ENCODE measurements at places on chromosomes 13 and 19. TPM values are rescaled to one million over a fixed set of nuclear protein-coding genes. Genes with fewer than 3 reads are reported as not detected.

- H3K27ac ChIP-seq, result no peak overlapping the region
- no peaks in the 10 kb centered on the region for H3K27me3 ChIP-seq
- DNase-seq, result no peak
- no peak overlapping the region for H3K4me3 ChIP-seq
- no peaks in the 10 kb centered on the region for H3K36me3 ChIP-seq
- H3K4me1 ChIP-seq, result no peaks in the 10 kb centered on the region
Measured at GRCh38 chr13:73738626-73739025, 395.6 kb downstream of the KLF12 start.

DNA sequence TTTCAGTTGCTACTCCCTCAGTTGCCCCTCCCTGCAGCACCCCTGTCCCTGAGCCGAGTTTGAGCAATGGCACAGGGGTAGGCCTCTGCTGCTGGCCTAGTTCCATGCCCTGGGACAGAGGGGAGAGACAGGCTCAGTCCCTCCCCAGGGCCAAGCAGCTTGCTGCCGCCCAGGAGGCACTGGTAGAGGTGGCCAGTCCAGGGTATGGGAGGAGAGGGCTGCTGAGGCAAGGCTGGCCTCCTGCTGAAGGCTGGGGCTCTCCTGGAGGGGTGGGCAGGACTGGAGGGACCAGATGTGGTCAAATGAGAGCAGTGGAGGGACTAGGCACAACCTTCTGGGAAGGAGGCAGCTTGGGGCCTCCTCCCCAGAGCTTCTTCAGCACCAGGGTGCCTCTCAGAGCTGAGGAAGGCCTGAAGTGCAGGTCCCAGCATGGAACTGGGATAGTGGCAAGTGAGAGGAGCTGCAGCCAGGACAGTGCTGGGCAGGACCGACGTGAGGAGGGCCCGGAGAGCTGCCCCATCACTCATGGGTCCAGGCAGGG is 29.8 kb upstream of the VSTM2B start:
- H3K4me1 ChIP-seq, result no peaks in the 10 kb centered on the region
- peak; percentile 10 for DNase-seq
- H3K36me3 ChIP-seq, result no peaks in the 10 kb centered on the region
- H3K4me3 ChIP-seq, result no peak overlapping the region
- no peaks in the 10 kb centered on the region for H3K27me3 ChIP-seq
- no peak overlapping the region for H3K27ac ChIP-seq

DNA sequence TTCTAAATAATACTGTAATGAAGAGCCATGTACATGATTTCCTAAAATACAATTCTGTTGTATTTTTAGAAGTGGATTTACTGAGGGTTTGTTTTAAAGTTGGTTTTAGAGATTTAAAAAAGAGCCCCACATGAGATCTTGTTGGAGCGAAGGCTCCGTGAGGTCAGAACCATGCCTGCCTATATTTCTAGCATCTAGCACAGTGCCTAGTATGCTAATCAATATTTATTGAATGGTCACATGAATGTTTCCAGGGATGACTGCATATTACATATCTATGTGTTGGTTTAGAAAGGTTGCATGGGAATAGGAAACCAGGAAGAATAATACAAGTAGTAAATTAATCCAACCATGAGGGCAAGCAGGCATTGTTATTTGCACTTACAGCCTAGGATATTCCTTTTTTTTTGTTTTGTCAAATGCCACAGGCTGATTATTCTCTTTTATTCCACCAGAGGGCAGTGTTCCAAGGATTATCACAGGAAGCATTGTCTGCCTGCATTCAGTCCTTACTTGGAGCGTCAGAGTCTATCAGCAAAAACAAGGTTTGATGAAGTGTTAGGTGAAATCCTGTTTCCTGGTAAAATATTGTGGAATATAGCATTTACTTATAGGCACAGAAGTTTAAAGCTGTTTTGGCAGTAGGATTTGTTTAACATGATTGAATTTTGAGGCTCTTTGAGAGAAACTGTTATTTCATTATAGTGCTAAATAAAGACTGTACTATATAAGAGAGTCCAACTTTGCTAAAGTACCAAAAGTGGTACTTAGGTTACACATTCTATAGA is 46.8 kb downstream of the COG3 start:
- peak overlapping the region; percentile 60 for H3K27ac ChIP-seq
- DNase-seq, result no peak
- no peak overlapping the region for H3K4me3 ChIP-seq
- H3K27me3 ChIP-seq, result no peaks in the 10 kb centered on the region

DNA sequence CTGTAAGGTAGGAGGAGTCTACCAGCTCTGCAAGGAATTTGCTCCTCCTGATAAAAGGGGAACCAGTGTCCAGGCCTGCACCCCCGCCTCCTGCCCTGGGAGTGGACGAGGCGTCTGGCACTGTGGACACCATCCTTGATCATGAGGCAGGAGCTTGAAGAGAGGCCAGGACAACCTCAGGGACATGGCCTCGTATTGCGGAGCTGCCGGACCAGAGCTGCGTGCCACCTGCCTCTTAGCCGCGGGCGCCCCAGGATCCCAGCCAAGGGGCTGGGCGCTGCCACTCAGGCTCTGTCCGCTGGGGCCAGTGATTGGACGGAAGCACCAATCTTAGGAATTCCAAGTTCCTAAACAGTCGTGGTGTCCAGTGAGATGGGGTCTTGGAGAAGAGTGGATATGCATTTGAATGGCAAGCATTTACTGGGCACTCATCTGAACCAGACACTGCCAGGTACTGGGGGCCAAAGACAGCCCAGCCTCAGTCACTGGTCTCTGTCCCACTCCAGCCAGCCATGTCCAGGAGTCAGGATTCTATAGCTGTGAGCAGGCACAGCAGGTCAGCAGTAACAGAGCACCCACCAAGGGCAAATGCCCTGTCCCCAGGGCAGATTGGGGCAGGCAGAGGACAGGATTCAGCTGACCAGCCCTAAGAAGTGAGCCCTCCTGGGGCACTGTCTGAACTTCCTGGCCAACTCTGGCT is 39.1 kb upstream of the ANKRD10 start:
- H3K27ac ChIP-seq, result no peak overlapping the region
- H3K36me3 ChIP-seq, result no peaks in the 10 kb centered on the region
- no peaks in the 10 kb centered on the region for H3K27me3 ChIP-seq
- DNase-seq, result no peak
- H3K4me3 ChIP-seq, result no peak overlapping the region

The TEX26 gene
- 8.3 TPM for total RNA-seq

- no peak overlapping the region for H3K4me3 ChIP-seq
- H3K4me1 ChIP-seq, result peaks cover 11% of the 10 kb centered on the region
- H3K27me3 ChIP-seq, result no peaks in the 10 kb centered on the region
- DNase-seq, result no peak
Measured at GRCh38 chr19:7638802-7639465, 2.0 kb downstream of the STXBP2 start.

The PSG1 gene
- not detected for total RNA-seq

DNA sequence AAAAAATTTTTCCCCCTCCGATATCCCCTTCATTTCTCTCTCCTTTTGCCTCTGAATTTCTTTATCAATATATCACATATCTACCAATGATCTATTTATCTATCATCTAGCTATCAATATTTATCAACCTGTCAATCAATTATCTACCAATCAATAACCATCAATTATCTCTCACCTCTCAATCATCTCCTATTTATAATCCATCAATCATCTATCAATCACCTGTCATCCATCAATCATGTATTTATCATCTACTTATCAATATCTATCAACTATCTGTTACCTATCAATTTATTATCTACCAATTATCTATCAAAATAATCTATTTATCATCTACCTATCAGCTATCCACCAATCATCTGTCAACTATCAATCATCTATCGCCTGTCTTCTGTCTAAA is 17.1 kb downstream of the MBD3L1 start:
- H3K36me3 ChIP-seq, result no peaks in the 10 kb centered on the region
- DNase-seq, result no peak
- H3K27ac ChIP-seq, result no peak overlapping the region

- no peak overlapping the region for H3K27ac ChIP-seq
- DNase-seq, result no peak
- H3K36me3 ChIP-seq, result no peaks in the 10 kb centered on the region
- H3K4me1 ChIP-seq, result no peaks in the 10 kb centered on the region
- no peak overlapping the region for H3K4me3 ChIP-seq
- no peaks in the 10 kb centered on the region for H3K27me3 ChIP-seq
Measured at GRCh38 chr19:56720281-56720680, 48.7 kb upstream of the ZNF835 start.

The CALM3 gene
- 95.9 TPM for total RNA-seq

DNA sequence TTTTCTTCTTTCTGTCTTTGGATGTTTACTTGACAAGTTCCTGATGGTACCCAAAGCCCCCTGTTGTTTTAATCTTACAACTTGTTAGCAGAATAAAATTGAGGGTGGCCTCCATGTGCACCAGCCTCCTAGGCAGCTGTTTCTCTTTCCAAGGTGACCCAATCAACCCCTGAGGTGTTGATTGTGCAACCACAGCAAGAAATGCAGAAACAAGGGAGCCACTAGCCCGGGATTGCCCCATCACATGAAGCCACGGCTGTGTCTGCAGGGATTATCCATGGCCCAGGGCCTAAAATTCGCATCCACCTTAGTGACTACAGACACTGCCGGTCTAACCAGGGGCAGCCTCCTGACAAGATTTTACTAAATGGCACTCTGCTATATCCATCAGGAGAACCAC is 14.4 kb downstream of the CEACAM4 start:
- H3K4me3 ChIP-seq, result no peak overlapping the region
- no peak overlapping the region for H3K27ac ChIP-seq
- H3K27me3 ChIP-seq, result no peaks in the 10 kb centered on the region

The SULT2A1 gene
- not detected for total RNA-seq

- no peaks in the 10 kb centered on the region for H3K27me3 ChIP-seq
- H3K27ac ChIP-seq, result peak overlapping the region; percentile 93
- H3K4me3 ChIP-seq, result no peak overlapping the region
- H3K36me3 ChIP-seq, result no peaks in the 10 kb centered on the region
- DNase-seq, result no peak
Measured at GRCh38 chr19:35905178-35905727, 2.8 kb downstream of the TYROBP start.

The KLK3 gene
- total RNA-seq, result not detected

DNA sequence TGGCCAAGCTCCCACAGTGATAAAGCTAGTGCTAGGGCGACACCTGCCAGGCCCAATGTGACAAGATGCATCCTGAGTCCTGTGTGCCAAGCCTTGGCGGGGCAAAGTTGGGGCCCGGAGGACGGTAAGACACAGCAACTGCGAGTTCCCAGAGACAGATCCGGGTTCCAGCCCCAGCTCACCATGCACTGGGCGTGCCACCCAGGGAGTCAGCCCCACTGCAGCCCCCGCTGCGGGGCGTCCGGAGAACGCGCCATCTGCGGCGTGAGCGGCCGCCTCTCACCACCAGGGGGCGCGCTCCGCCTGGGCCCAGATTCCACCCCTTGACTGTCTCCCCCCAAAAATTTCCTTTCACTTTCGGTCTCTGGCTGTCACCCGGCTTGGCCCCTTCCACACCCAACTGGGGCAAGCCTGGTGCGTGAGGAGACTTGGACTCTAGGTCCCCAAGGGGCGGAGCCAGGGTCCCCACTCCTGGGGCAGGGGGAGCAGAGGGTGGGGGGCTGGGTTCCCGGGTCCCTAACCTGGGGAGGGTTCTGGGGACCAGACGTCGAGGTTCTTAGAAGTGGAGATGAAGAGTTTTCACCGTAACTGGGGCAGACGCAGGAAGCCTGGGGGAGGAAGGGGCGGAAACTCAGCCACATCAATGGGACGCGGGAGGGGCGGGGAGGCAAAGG is at the start of gene FLT3LG:
Gene FLT3LG, plus strand, starts transcription at position 348 of the 674 bp plus-strand sequence. CDS start 425 bp downstream, outside the sequence.
- peaks cover 7% of the 10 kb centered on the region for H3K36me3 ChIP-seq
- peaks cover 14% of the 10 kb centered on the region for H3K4me1 ChIP-seq
- peak within 1 kb of the TSS; percentile 66 for H3K4me3 ChIP-seq

Data from upper lobe of left lung (tissue), 6 donors.